SIG-M5 (cell line): ENCODE measurements at places on chromosomes 13 and 19.

DNA sequence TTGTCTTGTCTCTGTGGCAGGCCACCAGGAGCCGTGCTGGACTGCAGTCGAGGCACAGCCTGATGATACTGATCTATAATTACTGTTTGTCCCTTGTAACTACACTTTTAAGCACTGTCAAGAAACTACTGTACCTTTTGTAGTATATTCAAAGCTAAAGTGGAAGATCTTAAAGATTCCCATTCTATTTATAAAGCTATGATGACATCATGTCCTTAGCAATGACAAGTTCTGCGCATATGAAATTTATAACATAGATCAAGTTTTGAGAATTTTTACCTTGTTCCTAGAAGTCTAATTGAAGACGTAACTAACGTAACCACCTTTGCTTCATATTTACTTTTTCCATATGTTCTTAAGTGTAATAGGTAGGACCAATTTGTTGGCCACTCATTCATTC is 56.8 kb upstream of the LATS2 start:
- DNase-seq = no peak

DNA sequence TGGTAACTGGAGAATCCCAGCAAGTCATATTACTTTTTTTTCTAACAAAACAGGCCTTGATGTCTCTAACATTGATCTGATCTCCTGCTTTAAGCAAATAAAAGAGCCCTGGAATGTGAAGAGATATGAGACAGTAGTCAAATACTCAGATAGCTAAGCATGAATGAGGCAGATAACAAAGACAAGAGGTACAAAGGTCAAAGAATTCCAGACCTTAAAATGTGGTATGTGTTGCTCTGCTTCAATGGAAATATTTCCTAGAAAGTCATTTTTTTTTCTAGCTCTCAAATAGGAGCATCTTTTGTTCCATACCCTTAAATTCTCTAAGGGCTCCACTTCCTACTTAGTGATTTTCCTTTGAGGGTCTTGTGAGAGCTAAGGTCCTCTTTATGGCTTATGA is 54.6 kb downstream of the ZNF254 start:
- DNase-seq = no peak

- DNase-seq = peak; percentile 64
Measured at GRCh38 chr13:43830497-43830881, 43.7 kb upstream of the ENOX1 start.

DNA sequence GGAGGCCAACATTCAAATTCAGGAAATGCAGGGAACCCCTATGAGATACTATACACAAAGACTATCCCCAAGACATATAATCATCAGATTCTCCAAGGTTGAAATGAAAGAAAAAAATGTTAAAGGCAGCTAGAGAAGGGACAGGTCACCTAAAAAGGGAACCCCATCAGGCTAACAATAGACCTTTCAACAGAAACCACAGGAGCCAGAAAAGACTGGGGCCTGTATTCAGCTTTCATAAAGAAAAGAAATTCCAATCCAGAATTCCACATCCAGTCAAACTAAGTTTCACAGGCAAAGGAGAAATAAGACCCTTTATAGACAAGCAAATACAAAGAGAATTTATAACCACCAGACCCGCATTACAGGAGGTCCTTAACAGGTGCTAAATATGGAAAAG is 1703.6 kb upstream of the PRR20A start:
- DNase-seq = no peak

DNA sequence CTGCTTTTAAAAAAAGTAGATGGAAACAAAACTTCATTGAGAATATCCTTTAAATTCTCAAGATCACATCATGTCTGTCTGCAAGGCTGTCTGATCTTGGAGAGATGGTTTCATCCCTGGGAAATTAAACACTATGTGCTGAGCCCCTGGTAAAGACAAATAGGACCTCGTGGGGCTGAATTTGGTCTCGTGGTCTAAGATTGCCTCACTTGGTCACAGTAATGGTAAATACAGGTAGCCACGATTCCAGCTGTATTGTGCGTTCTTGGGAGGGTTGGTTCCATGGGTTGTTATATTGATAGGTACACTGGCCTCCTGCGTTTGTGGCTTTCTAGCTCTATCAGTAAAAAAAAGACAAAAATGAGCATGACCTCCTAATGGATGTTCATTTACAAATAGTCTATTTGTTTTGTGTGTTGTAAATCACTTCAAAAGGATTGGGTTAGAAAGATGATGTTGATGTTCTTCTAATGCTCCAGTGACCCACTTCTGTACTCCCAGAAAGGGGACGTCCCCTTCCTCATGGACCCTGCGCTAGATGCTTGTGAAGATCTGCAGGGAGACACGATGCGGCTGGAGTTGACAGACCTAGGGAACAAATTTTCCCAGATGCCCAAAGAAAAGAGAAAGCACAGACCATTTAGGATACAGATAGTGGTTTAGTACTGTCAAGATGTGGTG is 1.8 kb downstream of the CEBPG start:
- DNase-seq = no peak

- no peak for DNase-seq
Measured at GRCh38 chr13:27968316-27969081, 616 bp downstream of the CDX2 start.

- no peak for DNase-seq
Measured at GRCh38 chr19:19410553-19411550, 5.4 kb downstream of the GATAD2A start.
